Activated naive CD8-positive, alpha-beta T cell treated with anti-CD3 and anti-CD28 coated beads, Interleukin-2, amount 10 ng/mL, durations not matched to agents 7 days and 5 days (primary cell): ENCODE measurements at places on chromosomes 1 and 21. TPM values are rescaled to one million over a fixed set of nuclear protein-coding genes. Genes with fewer than 3 reads are reported as not detected.

DNA sequence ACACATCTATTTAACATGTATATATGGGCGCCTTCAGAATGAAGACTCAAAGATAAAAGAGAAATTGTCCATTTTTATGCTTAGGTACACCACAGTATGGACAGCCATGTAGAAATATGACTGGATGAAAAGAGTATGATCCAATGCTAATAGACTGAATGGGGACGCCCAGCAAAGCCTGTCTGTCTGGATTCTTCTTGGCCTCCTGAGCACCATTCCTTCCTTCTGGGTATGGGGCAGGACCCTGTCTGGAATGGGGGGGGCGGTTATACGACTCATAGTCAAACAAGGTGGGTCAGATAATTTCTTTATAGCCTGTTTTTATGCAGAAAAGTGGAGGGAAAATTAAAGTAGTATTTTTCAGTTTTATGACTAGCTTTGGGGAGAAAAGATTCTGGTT, 81.2 kb upstream of the ABCD3 start:
- no peak for DNase-seq

Gene OR2T11
- total RNA-seq = not detected

DNA sequence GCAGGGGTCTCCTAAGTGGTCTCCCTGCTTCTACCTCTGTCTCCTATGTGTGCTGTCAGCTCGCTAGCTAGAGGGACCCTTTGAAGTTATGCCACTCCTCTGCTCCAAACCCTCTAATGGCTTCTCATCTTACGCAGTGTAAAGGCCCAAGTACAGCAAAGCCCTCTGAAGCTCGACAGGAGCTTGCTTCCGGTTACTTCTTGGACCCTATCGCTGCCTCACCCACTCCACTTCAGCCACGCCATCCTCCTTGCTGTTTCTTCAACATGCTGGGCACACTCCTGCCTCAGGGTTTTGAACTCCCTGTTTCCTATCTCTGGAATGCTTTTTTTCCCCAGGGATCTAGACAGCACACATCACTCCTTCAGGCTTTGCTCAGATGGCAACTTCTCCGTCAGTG, 102.3 kb upstream of the F3 start:
- no peak for DNase-seq

Gene LRRC71
- total RNA-seq = not detected

DNA sequence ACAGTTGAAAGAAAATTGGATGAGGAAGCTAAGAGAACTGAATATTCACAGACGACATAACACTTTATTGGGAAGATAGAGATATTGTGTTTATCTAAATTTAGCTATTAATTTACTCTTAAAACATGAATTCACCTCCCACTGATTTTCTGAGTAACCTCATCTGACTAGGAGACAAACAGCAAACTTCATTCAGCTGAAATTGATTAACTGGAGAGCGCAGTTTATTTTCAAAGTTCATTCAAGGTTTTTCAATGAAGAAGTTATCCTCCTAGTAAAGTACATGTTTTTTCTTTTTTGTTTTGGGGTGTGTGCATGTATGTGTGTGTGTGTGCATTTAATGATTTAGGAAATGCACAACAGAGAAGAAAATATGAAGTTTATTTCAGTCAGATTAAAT, 215.0 kb downstream of the KCNT2 start:
- DNase-seq = no peak

Gene TACSTD2
- total RNA-seq = not detected

DNA sequence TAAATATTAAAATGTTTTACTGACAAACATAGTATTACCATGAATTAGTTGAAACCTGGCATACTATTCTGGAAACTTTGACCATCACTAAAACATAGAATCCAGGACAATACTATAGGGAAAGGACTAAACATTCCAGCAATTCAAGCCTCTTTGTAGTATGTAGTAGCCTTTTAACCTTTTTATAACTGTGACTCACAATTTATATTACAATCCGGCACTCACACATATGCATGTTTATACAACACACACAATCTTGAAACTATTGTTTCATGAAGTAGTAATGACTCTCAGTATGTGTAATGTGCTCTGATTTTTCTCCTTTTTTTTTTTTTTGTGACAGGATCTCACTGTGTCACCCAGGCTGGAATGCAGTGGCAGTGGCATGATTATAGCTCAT, 64.3 kb downstream of the ANKRD13C start:
- DNase-seq = no peak

DNA sequence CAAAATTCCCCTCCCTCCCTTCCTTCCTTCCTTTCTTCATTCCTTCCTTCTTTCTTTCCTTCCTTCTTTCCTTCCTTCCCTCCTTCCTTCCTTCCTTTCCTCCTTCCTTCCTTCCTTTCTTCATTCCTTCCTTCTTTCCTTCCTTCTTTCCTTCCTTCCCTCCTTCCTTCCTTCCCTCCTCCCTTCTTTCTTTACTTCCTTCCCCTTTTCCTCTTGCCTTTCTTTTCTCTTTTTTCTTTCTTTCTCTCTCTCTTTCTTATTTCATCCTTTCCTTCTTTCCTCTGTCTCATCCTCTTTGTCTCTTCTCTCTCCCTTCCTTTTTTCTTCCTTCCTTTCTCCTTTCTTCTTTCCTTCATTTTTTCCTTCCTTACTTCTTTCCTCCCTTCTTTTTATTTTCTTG, 171.9 kb upstream of the BRINP3 start:
- DNase-seq = no peak

GRCh38 chr1:79663916-79664315, 657.4 kb upstream of the ADGRL4 start:
- no peak for DNase-seq

GRCh38 chr1:197600751-197601150, 174.5 kb downstream of the DENND1B start:
- DNase-seq = no peak

DNA sequence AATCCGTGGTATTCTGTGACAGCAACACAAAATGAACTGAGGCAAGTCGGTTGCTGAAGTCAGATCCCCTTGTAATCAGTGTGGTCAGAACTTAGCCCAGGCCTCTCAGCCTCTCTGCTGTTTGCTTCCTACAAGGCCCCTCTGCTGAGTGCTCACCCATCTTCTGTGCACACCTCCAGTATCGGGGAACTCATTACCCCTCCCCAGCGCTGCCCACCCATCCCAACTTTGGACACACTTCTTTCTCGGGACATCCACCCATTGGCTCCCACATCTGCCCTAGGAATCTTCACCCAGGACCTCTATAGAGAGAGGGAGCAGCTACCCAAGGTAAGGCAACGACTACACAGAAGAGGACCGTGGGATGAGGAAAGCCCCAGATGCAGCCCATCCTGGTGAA, 217.5 kb downstream of the MATN1 start:
- no peak for DNase-seq

Gene ERICH3
- not detected for total RNA-seq

DNA sequence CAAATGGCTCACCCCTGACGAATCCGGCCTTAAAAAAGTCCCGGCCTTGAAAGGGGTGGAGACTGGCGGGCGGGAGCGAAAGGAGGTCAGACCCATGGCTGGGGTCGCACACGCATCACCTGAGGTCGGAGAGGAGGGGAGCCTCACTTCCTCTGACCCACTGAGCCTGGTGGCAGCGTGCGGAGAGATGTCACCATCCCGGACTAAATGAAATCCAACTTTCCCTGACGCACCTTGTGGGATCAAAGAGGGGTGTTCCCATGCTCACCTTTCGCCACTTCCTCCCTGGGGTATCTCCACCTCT, 709 bp upstream of the SLC41A1 start:
- DNase-seq = no peak

Gene OR2L8
- not detected for total RNA-seq

Gene NUCKS1
- 211 TPM for total RNA-seq

- peak; percentile 74 for DNase-seq
Measured at GRCh38 chr1:37811027-37811655, 3.1 kb upstream of the YRDC start.

Gene TEX38
- total RNA-seq = not detected

Gene PTPRU
- total RNA-seq = 0.54 TPM

- DNase-seq = no peak
Measured at GRCh38 chr1:46672696-46673095, 1.0 kb downstream of the TEX38 start.

GRCh38 chr1:46363121-46363520, 22.5 kb downstream of the NSUN4 start:
- DNase-seq = no peak

DNA sequence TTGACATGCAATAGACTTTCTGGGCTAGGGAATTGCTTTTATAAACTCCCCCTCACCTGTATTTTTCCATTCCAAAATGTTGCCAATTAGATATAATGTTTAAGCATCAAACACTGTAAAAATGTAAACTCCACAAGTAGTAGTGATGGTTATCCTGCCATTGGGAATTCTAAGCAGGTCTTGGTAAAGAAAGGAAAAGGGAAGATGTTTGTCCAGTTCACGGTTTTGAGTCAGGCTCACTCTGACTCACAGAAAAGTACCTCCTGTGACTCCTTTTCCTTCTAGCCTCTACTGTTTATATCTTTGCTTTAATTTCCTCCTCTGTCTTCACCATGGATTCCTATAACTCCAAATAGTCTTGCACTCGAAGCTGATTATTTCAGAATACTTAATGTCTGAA, 19.0 kb upstream of the PTPN14 start:
- DNase-seq = no peak

- DNase-seq = peak; percentile 60
Measured at GRCh38 chr1:12031039-12031980, 12.0 kb downstream of the MIIP start.
